ENCODE measurements at places on chromosomes 5 and 9.

- DNase-seq, result no peak
Measured at GRCh38 chr5:124474528-124475215, 271.8 kb downstream of the ZNF608 start.

GRCh38 chr5:132206782-132207181 is 20.9 kb downstream of the P4HA2 start:
- DNase-seq, result no peak

DNA sequence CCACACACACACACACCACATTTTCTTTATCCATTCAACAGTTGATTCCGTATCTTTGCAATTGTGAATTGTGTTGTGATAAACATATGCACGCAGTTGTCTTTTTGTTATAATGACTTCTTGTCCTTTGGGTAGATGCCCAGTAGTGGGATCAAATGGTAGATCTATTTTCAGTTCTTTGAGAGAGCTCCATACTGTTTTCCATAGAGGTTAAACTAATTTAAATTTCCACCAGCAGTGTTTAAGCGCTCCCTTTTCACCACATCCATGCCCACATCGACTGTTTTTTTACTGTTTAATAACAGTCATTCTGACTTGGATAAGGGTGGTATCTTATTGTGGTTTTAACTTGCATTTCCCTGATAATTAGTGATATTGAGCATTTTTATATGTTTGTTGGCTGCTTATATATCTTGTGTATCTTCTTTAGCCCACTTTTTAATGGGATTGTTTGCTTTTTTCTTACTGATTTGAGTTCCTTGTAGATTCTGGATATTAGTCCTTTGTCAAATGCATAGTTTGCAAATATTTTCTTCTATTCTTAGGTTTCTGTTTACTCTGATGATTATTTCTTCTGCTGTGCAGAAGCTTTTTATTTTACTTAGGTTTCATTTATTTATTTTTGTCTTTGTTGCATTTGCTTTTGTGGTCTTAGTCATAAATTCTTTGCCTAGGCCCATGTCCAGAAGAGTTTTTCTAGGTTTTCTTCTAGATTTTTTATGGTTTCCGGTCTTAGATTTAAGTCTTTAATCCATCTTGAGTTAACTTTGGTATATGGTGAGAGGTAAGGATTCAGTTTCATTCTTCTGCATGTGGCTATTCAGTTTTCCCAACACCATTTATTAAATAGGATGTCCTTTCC is 82.4 kb downstream of the SH3RF2 start:
- no peak for DNase-seq

- DNase-seq, result no peak
Measured at GRCh38 chr9:124469011-124469832, 19.0 kb downstream of the ADGRD2 start.

- no peak for DNase-seq
Measured at GRCh38 chr5:114977979-114978573, 191.6 kb downstream of the TRIM36 start.

DNA sequence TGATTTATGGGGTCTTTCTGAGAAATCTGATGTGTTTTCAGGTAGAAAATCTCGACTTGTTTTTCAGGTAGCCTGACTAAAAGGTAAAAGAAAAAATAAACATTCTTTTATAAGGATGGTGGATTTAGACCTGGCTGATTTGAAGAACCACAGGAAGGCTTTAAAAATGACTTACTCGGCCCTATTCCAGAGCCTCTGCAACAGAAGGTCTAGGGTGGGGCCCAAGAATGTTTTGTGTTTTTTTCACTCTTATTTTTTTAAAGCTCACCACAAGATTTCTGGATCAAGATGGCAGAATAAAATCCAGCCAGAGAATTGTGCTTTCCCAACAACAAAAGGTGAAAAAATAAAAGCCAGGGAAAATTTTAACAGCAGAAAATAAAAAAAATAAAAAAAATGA is 59.1 kb downstream of the FNBP1 start:
- no peak for DNase-seq

DNA sequence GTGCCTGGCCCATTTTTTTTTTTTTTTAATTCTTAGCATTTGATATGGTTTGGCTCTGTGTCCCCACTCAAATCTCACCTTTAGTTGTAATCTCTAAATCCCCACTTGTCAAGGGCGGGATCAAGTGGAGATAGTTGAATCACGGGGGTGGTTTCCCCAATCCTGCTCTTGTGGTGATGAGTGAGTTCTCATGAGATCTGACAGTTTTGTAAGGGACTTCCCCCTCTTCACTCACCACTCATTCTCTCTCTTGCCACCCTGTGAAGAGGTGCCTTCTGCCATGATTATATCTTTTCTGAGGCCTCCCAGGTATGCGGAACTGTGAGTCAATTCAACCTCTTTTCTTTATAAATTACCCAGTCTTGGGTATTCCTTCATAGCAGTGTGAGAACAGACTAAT is 27.2 kb downstream of the NDUFAF2 start:
- peak; percentile 60 for DNase-seq

DNA sequence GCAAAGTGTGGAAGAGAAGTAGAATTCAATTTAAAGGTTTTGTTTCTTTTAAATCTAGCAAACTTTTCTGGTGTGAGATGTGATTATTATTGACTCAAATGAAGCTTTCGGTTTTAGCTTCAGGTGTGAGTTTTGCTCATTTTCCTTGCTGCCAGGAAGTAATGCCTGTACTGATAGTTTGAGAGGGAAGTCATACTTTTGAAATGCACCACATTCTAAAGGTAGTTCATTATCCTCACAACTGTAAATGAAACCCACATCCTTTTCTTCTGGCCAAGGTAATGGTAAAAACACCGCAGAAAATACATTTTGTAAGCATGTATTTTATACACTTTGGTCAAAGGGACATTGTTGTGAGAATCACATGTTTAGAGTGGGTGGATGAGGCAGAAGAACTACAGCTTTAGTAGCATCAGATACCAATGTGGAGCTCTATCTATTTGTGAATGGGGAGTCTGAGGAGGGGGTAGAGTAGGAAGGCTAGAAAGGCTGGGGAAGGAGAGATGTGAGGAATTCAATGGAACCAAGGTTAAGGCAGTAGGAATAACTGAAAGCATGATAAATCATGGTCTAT is 167.0 kb upstream of the CDKN2B start:
- no peak for DNase-seq

- DNase-seq, result no peak
Measured at GRCh38 chr5:32129074-32129598, 45.0 kb downstream of the GOLPH3 start.

- DNase-seq, result no peak
Measured at GRCh38 chr9:22683700-22684075, 237.1 kb downstream of the DMRTA1 start.

- no peak for DNase-seq
Measured at GRCh38 chr5:134020188-134020587, 15.4 kb upstream of the VDAC1 start.

DNA sequence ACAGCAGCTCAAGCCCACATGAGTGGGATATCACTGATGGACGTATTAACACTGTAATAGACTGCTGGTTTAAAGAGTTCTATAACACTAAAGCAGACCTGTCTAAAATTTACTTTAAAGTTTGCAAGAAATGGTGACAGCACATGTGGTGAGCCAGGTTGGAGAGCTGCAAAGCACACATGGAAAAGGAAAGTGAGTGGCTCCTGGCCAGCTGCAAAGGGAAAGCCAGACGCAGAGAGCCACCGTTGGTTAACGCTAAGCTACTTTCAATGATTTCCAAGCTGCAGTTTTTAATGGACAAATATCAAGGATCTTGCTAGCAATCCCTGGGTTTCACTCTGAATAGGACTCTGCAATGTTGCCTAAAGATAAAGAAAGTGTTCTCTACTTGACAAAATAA is 89.9 kb downstream of the CTNND2 start:
- no peak for DNase-seq

- no peak for DNase-seq
Measured at GRCh38 chr5:28880936-28881335, 1842.5 kb upstream of the CDH9 start.

DNA sequence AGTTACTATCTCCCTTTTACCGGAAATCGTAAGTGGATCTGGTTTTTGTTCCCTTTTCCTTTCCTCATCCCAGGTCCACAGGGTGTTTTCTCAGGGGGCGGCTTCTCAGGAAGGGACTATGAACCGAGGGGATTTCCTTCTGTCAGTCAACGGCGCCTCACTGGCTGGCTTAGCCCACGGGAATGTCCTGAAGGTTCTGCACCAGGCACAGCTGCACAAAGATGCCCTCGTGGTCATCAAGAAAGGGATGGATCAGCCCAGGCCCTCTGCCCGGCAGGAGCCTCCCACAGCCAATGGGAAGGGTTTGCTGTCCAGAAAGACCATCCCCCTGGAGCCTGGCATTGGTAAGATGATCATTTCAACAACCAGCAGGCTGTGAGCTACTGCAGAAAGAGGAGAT is 75.8 kb downstream of the GOLPH3 start:
- DNase-seq, result no peak

- no peak for DNase-seq
Measured at GRCh38 chr5:164600274-164600673, 1094.9 kb downstream of the MAT2B start.

All from activated T-cell treated with anti-CD3 and anti-CD28 coated beads, Interleukin-2, amount 50 U/mL, for 48 hours (primary cell).